Dermis blood vessel endothelial cell (primary cell): ENCODE measurements at places on chromosomes 3 and 15. TPM values are rescaled to one million over a fixed set of nuclear protein-coding genes. Genes with fewer than 3 reads are reported as not detected.

GRCh38 chr3:45468326-45468725, 80.0 kb downstream of the LARS2 start:
- DNase-seq, result no peak

DNA sequence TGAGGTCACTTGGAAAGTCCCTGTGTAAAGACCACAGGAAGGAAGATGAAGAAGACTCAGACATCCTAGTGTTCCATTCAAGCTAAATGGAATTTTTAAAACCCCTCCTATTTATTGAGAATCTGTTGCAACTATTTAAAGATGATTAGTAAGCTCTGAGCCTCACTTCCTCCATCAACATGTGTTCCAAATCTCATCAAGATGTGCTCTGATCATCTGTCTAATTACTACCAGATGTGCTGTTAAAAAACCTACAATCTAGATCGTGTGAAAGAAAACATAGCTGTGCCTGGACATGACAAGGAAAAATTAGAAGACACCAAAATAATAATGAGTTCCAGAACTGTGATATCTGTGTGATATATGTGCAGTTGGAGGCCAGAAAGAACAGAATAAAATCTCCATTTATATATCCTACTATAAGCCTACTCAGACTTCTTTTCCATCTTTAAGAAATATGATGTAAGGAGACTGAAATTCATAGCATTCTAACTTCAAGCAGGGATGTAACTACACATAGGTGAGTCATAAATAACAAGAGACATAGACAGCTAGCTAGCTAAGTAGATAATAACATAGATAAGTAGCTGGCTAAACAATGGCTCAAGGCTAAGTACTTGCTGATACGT, 7.8 kb downstream of the XPC start:
- DNase-seq, result peak; percentile 61

GRCh38 chr3:87546216-87546615, 269.8 kb upstream of the POU1F1 start:
- no peak for DNase-seq

DNA sequence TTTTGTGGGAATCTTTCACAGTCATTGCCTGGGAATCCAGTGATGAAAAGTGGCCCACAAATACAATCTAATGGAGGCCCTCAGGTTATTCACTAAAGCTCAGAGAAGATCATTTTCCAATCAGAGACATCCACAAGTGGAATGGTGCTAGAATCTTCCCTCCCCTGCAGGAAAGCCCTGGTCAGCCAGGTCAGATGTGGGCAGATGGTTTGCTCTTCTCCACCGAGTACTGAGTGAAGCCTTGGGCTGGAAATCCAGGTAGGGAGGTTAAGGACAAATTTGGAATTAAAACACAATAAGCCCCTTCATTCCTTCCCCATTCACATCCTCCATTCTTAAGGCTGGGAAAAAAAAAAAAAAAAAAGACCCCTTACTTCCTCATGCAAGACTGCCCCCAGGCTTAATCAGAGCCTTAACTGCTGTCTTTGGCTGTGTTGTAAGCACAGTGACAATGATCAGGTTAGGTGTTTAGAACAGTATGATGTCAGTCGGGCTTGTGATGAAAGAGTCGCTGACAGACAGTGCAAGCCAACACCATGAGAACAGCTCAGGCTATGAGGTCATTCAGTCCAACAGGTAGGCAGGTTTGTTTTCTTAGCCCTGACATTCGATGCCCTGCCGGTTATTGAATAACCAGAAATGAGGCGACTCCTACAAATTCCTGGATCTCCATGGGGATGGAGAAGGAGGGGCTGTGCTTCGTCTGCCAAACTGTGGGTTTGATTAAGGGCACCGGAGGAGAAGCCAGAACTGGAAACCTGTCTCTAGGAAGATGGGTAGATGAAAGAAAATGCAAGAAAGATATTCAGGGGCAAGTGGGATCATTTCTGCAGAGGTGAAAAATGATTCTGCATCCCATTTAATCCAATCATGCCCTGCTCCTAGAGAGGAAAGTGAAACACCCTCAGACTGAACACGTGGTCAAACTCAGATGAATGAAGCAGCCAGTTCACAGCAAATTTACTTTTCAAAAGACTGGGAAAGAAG, 23.5 kb upstream of the HES1 start:
- no peak for DNase-seq

GRCh38 chr15:71702496-71702895, 107.9 kb upstream of the NR2E3 start:
- DNase-seq, result no peak

DNA sequence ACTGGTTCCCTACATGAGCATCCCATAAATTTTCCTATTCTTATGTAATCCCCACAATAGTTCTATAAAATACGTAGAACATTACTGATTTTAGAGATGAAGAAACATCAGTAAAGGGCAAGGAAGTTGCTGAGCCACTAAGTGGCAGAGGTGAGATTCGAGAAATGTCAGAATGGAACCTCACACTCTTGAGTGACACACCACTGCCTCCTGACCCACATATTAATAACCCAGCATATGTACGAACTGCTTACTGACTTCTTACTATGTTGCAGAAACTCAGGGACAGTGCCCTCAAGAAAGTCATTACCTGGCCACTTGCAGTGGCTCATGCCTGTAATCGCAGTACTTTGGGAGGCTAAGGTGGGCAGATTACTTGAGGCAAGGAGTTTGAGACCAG, 1022.4 kb downstream of the FHIT start:
- DNase-seq, result no peak

The ST3GAL6 gene
- 18.6 and 30.1 TPM in 2 replicates for total RNA-seq

The CAND2 gene
- total RNA-seq, result 2.2 and 2.4 TPM in 2 replicates

The SATB1 gene
- 12.1 and 20.1 TPM in 2 replicates for total RNA-seq

The CGNL1 gene
- total RNA-seq, result 16.3 and 21.1 TPM in 2 replicates
